Heart right ventricle (tissue), 16 donors: ENCODE measurements at places on chromosomes 16 and 17. TPM values are rescaled to one million over a fixed set of nuclear protein-coding genes. Genes with fewer than 3 reads are reported as not detected.
A peak's percentile ranks its signal among the peaks of the same experiment; 100 is the strongest.

DNA sequence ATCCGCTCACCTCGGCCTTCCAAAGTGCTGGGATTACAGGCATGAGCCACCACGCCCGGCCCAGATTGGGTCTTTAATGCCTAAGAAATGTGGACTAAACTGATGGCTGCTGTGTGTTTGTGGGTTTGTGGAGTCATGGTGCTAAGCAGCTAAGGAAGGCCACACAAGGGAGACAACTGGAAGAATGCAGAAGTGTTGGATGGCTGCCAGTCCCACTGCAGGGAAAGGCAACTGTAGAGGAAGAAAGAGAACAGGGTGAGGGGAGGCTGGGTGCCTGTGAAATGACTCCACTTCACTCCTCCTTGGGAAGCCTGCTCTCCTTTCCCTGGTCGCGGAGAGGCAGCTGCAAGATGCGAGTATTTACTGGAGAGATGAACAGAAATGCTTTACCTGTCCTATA lies 23.5 kb upstream of the SIAH1 start:
- no peaks in the 10 kb centered on the region for H3K36me3 ChIP-seq
- H3K4me1 ChIP-seq, result no peaks in the 10 kb centered on the region
- no peak overlapping the region for H3K4me3 ChIP-seq
- DNase-seq, result peak; percentile 33
- no peaks in the 10 kb centered on the region for H3K27me3 ChIP-seq
- H3K27ac ChIP-seq, result no peak overlapping the region

GRCh38 chr17:77256710-77257109 lies 115.9 kb downstream of the SEC14L1 start:
- no peaks in the 10 kb centered on the region for H3K4me1 ChIP-seq
- no peaks in the 10 kb centered on the region for H3K27me3 ChIP-seq
- no peaks in the 10 kb centered on the region for H3K36me3 ChIP-seq
- no peak overlapping the region for H3K4me3 ChIP-seq
- H3K27ac ChIP-seq, result no peak overlapping the region

- H3K4me3 ChIP-seq, result no peak overlapping the region
- H3K27me3 ChIP-seq, result no peaks in the 10 kb centered on the region
- H3K36me3 ChIP-seq, result peaks cover 30% of the 10 kb centered on the region
- H3K27ac ChIP-seq, result no peak overlapping the region
- H3K4me1 ChIP-seq, result peaks cover 40% of the 10 kb centered on the region
Observed at GRCh38 chr17:28906706-28907438, 4.0 kb upstream of the DHRS13 start.

UTS2R gene
- 0.46 TPM for total RNA-seq
